Astrocyte of the cerebellum (primary cell): ENCODE measurements at places on chromosomes 5 and 9.
A peak's percentile ranks its signal among the peaks of the same experiment; 100 is the strongest.

GRCh38 chr5:19930451-19930850, 57.5 kb downstream of the CDH18 start:
- no peak for DNase-seq

DNA sequence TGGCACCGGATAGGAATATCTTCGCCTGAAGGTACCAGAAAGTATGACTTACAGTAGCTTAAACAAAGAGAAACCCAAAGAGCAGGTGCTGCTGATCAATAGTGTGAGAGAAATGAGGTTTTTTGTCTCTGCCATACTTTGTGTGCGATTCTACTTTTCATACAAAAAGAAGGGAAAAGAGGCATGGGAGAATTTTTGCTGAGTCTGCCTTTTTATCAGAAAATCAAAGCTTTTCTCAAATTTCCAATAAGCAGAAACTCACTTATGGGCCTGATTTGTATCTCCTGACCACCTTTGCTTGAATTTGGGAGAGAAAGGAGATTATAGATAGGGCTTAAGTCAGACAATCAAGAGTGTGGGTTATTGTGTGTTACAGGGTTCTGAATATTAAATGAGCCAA, 65.5 kb upstream of the TAF11L2 start:
- no peak for DNase-seq

- DNase-seq: no peak
Measured at GRCh38 chr9:3186751-3187150, 339.1 kb downstream of the RFX3 start.

DNA sequence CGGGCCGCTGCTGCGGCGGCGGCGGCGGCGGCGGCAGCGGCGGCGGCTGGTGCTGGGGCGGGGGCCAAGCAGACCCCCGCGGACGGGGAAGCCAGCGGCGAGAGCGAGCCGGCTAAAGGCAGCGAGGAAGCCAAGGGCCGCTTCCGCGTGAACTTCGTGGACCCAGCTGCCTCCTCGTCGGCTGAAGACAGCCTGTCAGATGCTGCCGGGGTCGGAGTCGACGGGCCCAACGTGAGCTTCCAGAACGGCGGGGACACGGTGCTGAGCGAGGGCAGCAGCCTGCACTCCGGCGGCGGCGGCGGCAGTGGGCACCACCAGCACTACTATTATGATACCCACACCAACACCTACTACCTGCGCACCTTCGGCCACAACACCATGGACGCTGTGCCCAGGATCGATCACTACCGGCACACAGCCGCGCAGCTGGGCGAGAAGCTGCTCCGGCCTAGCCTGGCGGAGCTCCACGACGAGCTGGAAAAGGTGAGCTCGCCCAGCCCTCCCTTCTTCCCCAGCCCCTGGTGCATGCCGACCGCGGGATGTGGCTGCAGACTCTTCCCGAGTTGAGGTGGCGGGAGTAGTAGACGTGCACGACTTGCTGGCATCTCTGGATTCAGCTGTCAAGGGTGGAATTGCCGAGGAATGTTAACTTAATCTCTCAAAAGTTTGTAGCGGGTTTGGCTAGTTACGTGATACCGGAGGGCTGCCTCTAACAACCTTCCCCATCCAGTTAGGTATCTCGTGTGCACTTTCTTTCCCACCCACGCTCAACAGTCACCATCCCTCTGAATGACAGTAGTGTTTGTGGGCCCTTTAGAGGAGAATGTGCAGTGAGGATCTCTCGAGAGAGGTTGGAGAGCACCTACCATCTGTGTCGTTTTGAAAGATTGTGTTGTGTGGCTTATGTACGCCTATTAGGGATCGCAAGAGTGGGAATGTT, 932 bp downstream of the SLC12A2 start:
- DNase-seq: no peak

DNA sequence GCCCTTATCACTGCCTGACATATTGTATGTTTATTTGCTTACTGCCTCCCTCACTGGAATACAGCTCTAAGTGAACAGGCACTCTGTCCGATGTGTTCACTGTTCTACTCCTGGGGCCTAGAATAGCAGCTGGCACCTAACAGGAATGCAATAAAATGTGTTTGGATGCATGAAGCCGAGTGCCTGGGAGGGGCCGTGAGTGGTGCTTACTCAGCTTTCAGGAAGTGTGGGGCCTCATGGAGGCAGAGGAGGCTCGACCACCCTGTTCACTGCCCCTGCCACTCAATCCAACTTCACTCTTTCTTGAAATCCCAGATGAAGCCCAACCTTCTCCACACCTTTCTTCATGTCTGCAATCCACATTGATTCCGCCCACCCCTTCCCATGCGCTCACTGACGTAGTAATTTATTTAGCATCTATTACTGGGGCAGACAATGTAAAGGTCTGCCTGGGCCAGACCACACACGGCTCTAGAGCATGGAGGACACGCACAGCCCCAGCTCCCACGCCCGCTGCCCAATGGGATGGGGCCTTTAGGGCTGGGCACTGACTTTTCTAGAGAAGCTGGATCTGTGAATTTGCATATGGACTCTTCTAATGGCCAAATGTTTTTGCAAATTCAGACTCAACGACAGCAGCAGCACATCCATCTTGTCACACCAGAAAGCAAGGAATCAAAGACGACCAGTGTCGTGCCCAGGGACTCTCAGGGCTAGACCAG, 21.3 kb downstream of the TBC1D9B start:
- no peak for DNase-seq

GRCh38 chr5:98604721-98605425, 168.6 kb upstream of the RGMB start:
- DNase-seq: peak; percentile 39

DNA sequence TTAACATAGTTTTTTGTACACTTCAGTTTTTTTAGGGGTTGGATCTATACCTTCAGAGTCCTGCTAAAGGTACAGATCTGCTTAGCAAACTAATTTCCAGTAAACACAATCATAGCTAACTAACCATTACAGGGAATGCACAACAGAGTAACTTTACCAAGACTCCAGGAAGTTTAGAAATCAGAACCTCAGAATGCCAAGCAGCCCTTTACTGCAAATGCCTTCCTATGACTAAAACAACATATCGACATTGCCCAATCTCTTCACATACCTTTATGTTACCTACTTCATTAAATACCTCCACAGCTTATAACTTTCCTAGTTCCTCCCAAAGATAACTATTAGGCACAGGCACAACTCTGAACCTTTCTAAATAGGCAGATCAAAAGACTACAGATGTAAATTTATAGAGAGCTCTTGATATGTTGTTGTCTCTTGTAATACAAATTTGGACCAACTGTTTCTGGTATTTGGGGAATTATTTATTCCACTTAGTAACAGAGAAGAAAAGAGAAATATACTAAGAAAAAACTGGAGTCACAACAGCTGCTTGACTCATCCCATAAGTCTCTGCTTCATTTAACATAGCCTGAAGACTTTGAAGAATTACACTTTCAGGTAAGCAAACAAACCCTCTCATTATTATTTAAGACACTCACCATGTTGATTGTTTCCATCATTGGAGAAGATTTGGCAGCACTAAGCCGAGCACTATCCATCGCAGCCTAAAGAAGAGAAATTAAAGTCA, 46.0 kb upstream of the OR2K2 start:
- no peak for DNase-seq

DNA sequence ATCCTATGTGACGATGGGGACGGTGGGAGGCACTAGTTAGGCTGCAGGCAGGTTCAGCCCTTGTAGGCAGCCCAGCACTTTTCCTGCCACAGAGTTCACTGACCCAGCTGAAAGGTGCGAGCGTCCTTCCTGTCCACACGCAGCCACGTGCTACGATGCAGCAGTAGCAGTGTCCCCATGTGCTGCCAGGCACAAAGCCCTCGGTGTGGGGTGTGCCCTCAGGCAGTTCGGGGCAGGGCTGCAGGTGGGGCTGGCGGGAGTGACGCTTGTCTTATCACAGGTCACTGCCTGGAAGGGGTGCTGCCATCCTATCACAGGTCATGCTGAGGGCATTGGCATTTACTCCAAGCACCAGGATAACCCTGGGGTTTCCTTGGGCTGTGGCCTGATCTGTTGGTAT, 46.8 kb upstream of the CLPTM1L start:
- DNase-seq: no peak

GRCh38 chr5:14252793-14253192, 109.7 kb downstream of the TRIO start:
- no peak for DNase-seq

DNA sequence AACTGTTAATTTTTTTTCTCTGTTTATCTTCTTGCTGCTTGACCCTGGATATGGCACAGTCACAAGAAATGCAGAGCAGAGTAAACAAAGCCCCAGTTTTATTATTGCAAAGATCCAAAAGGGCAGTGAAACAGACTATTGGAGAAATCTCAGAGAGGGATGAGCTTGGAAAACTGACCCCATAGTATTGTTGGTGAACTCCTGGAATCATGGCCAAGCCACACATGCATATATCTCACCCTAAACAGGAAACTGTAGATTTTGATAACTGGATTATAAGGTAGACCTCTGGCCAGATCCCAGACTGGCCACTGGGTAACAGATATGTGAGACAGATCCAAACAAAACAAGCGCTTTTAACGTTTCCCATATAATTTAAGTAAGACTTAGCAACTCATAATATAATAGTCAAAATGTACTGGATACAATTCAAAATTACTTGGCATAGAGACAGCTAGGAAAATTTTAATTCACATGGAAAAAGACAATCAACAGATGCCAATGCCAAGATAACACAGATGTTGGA, 263.5 kb upstream of the SEMA6A start:
- no peak for DNase-seq

DNA sequence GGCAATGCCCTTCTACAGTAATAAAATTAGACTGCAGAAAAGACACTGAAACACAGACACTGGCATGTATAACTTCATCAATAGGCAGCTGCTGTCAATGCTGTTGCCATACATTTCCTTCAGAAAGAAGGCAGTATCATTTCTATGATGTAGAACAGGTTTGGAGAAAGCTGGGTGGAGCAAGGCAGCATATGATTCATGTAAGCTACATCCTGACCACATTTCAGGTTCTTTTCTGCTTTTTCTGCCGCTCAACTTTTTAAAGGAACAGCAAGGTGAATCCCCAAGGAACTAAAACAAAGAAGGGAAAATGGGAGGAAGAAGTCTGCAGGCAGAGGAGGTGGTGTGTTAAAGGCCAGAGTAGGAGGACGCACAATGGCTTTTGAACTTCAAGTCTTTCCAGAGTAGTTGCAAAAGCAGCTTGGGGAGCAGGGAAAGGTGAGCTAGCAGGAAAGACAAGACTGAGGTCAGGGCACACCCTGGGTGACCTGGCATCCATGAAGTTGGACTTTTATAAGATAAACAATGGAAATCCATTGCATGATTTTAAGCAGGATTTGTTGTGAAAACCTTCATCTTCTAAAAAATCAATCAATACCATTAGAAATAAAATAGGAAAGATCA, 142.1 kb downstream of the MED10 start:
- no peak for DNase-seq

GRCh38 chr5:15717001-15717400, 217.0 kb downstream of the FBXL7 start:
- DNase-seq: no peak

GRCh38 chr9:78118742-78119473, 87.3 kb upstream of the GNAQ start:
- no peak for DNase-seq

- DNase-seq: peak; percentile 22
Measured at GRCh38 chr9:79387101-79387835, 184.5 kb upstream of the TLE4 start.

DNA sequence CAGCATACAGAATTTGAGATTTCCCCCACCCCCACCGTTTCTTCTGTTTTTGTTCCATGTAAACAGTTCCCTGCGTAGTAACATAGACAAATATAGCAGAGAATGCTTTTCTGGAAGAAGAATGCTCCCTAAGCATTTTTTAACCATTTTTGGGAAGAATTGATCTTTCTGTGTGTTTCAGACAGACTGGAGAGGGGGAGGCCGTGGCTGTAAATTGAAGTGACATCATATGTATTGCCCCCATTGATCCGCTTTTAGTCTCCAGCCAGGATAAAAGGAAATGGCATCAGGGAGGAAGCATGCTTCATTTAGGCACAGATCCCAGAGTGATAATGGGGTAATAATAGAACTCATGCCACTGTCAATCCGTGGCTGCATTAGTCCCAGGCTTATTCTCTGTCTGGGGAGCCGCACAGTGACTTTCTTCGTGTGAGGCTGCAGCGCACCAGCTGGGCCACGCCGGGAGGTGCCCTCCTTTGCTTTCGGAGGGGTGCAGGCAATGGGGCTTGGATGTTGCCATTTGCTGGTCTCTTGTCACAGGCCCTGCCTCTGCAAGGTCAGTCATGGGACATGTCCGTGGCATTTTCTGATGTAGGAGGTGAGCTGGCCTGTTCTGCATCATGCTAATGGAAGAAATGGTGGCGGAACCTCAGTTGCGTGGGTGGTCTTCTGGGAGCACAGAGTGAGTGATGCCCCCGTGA, 261.5 kb downstream of the FANCC start:
- no peak for DNase-seq

- DNase-seq: no peak
Measured at GRCh38 chr9:129432297-129433154, 188.4 kb downstream of the C9orf50 start.

DNA sequence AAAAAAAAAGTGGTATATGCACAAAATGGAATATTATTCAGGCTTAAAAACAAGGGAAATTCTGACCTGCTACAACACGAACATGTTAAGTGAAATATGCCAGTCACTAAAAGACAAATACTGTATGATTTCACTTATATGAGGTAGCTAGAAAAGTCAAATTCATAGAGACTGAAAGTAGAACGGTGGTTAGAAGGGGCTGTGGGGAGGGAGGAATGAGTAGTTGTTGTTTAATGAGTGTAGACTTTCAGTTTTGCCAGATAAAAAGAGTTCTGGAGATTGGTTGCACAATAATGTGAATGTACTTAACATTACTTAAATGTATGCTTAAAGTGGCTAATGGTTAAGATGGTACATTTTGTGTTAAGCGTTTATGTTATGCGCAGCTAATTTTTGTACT, 79.5 kb upstream of the IL12B start:
- no peak for DNase-seq

DNA sequence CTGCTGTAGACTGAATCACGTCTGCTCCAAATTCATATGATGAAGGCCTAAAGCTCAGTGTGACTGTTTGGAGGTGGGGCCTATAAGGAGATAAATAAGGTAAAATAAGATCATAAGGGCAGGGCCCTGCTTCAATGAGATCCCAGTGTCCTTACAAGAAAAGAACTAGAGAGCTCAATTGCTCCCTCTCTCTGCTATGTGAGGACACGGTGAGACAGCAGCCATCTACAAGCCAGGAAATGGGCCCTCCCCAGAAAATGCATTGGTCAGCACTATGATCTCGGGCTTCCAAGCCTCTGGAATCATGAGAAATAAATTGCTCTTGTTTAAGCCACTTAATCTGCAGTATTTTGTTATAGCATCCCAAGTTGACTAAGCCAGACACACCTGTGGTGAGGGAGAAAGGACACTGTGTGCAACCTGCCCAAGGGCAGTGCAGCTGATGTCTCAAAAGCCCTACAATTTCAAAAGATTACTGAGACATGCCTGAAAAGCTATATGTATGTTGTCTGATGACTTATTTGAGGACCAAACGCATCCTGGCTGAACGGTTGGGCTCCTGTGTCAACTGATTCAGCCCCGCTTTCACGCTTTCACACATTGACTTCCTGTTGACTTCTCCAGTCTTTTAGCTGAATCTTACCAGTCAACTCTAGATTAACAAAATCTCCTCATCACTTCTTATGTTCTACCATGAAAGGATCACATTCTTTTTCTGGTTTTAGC, 13.2 kb downstream of the GZMK start:
- no peak for DNase-seq
